Tibial artery (tissue), 4 donors: ENCODE measurements at places on chromosomes 5 and 9.
A peak's percentile ranks its signal among the peaks of the same experiment; 100 is the strongest.

- no peak for DNase-seq
Measured at GRCh38 chr9:116286297-116286696, 132.7 kb downstream of the PAPPA start.

DNA sequence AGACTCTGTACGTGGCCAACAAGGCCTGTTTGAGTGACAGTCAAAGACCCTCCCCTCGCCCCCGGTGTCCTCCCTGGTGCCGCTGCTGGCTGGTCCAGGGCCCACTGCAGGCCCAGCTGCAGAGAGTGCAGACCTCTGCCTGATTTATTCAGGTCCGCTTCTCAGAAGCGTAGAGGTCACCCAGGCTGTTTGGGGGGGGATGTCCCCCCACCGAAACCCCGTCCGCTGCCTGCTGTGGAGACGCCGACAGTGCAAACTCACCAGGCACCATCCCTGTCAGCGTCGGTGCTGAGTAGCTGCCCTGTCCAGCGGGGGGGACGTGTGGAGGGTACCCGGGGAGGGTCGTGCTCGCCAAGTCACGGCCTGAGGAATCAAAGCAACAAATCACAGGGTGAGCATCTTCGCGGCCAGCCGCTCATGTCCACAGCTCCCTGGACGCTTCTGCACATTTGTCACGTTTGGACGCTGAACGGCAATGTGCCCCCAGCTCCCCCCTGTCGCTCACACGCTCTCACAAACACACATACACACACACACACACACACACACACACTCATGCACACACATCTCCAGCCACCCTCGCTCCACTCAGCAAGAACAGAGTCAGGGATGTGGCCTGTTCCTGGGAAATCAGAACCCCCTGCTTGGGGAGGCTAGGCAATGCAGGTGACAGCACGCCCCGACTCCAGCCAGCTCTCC is 152.2 kb downstream of the PAX5 start:
- no peak for DNase-seq

GRCh38 chr9:96150324-96151227 is 151.4 kb downstream of the HSD17B3 start:
- DNase-seq = no peak

DNA sequence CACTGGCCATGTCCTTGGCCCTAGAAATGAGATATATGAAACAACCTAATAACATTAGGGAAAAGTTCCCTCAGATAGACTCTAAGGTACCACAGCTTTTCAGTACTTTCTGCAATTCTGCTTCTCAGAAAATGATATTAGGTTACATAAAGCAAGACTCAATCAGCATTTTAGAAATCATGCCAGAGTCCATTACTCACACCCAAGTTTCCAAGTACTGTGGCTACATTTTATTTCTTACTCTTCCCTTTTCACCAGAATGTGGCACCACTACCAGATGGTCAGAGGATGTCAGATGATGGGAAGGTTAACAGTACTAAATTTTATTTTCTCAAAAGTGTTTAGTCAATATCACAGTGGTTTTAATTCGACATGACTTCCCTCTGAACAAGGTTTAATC is 217.2 kb downstream of the MLLT3 start:
- no peak for DNase-seq

DNA sequence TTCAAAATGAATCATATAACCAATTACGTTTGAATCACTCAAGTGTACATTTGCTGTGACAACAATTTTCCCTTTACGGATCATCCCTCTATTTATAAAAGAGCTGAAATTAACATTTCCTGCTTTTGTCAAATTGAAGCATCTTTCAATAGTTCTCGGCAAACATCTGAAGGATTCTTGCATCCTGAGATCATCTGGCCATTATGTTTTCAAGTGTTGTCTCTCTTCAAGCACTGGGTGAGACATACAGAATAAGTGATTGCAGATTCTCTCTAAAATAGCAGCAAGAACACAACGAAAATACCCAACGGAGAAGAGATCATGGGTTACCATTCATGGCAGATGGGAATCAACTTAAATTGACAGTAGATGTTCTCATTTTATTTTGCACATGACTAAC is 283.4 kb upstream of the GRAMD2B start:
- DNase-seq = no peak

GRCh38 chr9:84711398-84711777 is 41.9 kb downstream of the NTRK2 start:
- DNase-seq = no peak

DNA sequence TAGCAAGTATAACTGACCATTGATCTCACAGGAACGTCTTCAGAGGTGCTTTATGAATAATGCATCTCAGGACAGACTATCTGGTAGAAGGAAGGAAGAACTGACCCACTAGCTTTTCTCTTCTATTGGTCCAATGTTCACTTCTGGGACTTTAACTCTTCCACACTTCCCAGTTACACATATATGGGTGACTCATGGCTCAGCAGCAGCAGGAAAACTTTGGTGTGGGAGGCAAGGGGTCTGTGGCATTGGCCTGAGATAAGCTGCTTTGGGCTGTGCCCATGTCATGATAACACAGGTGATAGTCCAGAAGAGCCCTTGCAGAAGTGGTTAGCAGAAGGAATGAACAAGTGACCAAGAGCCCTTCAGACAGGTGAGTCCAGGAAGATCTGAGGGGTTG is 148.8 kb downstream of the RAB3C start:
- no peak for DNase-seq

DNA sequence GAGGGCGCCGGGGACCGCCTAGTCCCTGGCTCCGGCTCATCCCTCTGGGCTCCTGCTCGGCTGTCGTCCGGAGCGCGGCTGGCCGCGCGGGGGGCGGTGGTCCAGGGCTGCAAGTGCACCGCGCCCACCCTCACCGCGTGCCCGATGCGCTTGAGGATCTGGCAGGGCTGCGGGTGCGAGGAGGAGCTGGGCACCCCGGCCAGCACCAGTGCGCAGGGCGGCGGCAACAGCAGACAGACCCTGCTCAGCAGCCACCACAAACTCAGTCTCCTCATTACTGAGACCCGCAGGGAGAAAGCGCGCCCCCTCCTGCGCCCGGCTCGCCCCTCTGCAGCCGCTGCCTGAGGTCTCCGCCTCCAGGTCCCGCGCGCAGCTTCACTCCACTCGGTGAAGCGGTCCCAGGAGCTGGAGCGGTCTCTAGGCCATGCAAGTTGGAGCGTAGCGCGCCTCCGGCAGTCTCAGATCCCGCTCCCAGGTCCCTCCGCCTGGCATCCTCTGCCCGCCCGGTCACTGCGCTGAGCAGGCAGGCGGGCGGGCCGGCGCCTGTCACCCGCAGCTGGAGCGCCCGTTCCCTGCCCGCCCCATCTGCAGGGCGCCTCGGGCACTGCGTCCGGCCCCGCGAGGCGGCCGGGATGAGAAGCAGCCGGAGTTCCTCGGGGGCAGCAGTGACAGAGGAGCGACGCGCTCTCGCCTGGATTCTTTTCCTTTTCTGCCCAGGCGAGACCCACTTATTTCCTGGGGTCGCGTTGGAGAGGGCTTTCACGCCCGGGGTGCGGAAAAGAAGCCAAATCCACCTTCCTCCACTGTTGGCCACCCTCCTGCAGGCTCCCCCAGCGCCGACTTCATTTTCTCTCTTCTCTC is 512 bp downstream of the GRIN3A start:
- DNase-seq = no peak

- DNase-seq = no peak
Measured at GRCh38 chr5:14901462-14902051, 30.0 kb upstream of the ANKH start.

- DNase-seq = no peak
Measured at GRCh38 chr5:69212022-69212421, 22.6 kb downstream of the CENPH start.

DNA sequence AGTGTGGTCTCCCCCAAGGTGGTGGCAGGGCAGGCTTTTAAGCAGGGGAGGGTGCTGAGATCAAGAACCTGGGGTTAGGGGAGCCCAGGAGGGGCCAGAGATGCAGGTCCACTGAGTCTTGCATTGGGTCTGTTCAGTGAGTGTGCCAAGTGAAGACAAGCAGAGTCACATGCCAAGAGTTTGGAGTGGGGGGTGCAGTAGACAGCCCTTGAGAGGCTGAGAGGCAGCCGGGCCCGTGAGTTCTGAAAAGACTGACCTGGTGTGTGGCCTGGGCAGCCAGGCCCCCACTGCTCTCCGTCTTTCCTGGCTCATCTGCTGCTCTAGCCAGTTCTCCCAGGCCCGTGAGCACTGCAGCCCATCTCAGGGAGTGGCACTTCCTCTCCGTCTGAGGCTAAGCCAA is 120.0 kb downstream of the DAB2IP start:
- DNase-seq = peak; percentile 70

GRCh38 chr5:12095808-12096281 is 191.6 kb upstream of the CTNND2 start:
- DNase-seq = no peak

GRCh38 chr5:75072061-75072460 is 19.7 kb upstream of the GCNT4 start:
- no peak for DNase-seq

DNA sequence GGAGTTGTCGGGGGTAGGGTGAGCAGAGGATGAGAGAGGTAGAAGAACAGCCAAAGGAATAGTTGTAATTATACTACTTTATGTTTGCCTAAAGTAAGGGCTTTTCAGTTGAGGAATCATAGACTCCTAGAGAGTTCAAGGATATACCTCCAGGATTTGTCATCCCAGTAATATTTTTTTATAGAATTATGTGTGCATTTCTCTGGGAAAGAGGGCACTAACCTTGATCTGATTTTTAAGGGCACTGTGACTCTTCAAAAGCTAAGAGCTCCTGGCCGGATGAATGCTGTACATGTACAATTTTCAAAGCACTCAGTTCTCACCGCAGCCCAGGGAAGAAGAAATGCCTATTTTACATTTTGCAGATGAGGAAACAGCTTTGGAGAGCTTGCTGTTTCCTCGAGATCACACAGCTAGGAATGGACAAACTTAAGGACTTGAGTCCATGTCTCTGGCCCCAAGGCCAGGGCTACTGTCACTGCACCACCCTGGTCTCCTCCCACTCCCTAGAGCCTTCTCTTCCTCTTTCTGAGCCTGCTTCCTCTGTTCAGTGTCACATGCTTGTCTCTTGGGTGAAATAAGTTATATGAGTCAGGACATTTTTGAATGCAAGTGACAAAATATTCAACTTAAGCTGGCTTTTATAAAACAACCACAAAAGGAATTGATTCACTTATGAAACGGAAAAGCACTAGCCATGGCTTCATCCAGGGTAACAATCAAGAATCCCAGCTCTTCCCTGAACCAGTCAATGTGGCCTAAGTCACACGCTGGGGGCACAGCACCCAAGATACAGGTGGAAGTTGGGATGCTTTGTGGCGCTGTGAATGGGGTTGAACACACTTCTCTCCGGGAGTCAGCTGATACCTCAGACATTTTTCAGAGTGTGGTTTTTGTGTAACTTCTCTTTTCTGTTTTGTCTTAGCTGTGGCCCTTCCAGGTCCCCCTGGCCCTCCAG is 45.7 kb upstream of the TGFBR1 start:
- DNase-seq = no peak

DNA sequence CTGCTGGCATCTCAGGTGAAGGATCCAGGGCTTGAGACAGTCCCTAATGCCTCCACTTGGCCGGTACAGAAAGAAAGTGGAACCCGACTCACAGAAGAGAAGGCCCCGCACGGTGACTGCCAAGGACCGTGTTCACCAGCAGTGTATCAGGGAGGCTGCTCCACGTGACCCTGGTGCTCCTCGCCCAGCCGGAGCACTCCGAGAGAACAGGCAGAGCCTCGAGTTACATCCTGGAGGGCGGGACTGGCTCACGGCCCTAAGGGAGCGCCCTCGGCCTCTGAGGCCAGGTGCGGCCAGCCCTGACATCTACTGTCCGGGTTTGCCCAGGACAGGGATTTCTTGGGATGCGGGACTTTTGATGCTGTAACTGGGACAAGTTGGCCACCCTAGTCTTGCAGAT is 104.0 kb upstream of the SARDH start:
- DNase-seq = no peak

GRCh38 chr9:134041649-134041962 is 16.3 kb downstream of the BRD3OS start:
- no peak for DNase-seq

DNA sequence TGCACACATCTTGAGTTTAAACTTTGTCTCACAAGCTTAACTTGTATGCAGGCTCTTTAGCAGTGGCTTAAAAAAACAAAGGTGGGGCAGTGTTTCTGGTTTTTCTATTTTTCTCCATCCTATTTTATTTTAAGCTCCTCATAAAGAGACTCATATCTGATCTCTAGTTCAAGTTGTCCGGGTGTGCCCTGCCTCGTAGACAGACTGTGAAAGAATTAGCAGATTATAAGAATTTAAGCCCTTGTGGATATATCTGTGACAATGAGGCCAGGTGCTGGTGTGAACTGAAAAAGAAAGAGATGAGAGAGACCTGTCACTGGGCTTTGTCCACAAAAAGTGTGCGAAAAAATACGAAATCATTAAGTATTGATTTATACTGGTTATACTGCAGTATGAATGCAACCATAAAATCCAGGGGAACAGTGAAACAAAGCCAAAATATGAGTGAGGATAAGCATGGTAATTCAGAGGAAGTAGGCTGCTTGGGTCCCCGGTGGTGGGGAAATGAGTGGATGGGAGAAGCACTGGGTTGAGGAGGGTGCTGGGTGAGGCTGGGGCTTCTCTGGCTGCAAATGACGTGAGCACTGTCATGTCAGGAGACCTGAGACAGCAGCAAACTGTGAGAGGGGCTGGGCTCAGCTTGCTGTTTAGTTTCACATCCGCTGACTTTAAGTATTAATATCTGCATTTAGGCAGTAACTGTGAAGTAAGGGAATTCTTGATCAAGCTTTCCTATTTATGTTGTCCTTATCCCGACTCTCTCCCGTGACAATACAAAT is 179.7 kb upstream of the ANKRD55 start:
- peak; percentile 80 for DNase-seq

- DNase-seq = no peak
Measured at GRCh38 chr9:132645711-132646110, 24.1 kb downstream of the DDX31 start.

DNA sequence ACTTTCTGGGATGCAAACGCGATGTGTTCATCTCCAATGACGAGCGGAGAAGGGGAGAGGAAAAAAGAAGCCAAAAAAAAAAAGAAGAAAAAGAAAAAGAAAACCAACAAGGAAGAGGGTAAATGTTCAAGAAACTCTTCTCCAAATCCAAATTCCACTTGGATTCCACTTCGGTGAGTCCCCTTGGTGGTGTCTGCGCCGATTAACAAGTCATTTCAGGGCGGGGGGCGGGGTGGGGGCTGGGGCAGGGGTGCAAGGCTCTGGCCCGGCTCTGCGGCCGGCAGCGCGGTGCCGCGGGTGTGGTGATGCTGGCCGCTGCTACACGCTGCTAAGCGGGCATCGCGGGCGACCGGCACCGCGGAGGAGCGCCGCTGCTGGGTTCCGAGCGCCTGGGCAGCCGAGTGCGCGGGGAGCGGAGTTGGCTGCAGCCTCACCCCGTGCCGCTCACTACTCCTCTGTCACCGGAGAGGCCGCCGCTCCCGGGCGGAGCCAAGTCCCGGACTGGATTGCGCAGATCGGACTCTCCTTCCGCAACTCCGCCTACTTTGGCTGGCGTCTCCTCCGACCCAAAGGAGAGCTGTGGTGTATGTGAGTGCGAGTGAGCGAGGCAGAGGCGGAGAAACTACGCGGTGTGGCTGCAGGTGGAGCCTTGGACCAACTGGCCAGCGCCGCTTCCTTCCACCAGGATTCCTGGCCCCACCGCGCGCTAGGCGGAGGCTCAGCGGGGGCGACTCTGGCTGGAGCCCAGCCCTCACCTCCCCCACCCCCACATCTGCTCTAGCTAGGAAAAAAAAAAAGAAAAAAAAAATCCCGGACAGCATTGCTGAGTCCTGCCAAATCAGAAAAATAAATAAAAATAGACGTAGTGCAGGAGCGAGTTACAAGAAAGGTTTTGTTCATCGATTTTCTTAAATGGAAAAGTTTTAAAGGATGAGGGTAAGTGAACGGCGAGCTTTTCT is at the start of gene SEMA6A:
SEMA6A (minus strand) TSS at position 457 of the 959 bp plus-strand sequence. CDS start 69,879 bp downstream, outside the sequence.
- peak; percentile 90 for DNase-seq

- DNase-seq = no peak
Measured at GRCh38 chr5:136484808-136485325, 119.5 kb upstream of the TRPC7 start.
